Hair follicular keratinocyte (primary cell): ENCODE measurements at places on chromosomes 5 and 9. TPM values are rescaled to one million over a fixed set of nuclear protein-coding genes. Genes with fewer than 3 reads are reported as not detected.

LCN12 gene
- total RNA-seq = not detected in 2 replicates

FASTKD3 gene
- total RNA-seq = 2.8 and 14.5 TPM in 2 replicates

SYNPO gene
- total RNA-seq = 15.4 and 30.0 TPM in 2 replicates

SLC6A7 gene
- total RNA-seq = not detected in 2 replicates

TNC gene
- 155 and 263 TPM in 2 replicates for total RNA-seq
